Foreskin keratinocyte (primary cell): ENCODE measurements at places on chromosomes 12 and 14. TPM values are rescaled to one million over a fixed set of nuclear protein-coding genes. Genes with fewer than 3 reads are reported as not detected.
A peak's percentile ranks its signal among the peaks of the same experiment; 100 is the strongest.

DNA sequence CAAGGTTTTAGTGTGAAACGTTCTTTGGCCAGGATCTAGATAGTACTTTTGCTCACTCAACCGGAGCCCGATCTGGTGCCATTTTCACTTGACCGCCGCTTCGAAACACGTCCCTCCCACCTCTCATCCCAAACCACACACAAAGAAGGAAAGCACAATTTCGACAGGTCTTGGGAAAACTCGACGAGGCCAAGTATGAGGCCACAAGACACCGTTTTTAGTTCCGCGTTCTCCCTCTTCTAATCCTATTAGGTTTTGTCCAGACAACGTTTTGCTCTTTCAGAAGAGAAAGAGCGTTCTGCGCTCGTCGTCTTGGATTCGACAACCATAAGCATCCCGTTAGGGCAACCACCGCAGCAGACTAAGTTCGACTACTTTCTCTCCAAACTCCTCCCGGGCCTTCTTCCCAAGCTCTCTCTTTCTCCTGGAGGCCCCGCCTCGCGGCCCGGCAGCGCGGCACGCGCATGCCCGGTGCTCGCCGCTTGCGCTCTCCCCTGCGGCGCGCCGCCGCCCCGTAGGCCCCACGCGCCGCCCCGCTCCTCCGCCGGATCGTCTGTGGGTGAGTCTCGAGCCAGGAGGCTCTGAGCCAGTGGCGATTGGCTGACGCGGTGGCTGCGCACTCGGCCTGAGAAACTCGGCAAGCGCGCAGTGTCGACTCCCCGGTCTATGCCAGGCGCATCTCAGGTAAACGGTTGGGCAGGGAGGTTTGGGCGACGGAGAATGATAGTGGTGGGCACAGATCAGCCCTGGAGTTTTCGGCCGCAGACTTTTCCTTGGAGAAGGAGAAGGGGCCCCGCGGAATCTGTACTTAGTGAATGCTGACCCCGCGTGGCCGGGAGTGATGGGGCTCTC, at the start of gene MIPOL1:
Gene MIPOL1 (plus strand): TSS at position 517 of the 852 bp plus-strand sequence. CDS start 49,952 bp downstream, outside the sequence.
- peak; percentile 62 for DNase-seq

GRCh38 chr12:108478611-108479206, 36.4 kb upstream of the FICD start:
- no peak for DNase-seq

The SLC6A15 gene
- total RNA-seq = 29.6 and 38.8 TPM in 2 replicates

GRCh38 chr12:60094436-60094835, 498.6 kb downstream of the SLC16A7 start:
- DNase-seq = no peak

GRCh38 chr14:33287189-33287588, 348.5 kb downstream of the NPAS3 start:
- DNase-seq = no peak

- no peak for DNase-seq
Observed at GRCh38 chr12:40573024-40573423, 119.2 kb upstream of the CNTN1 start.

DNA sequence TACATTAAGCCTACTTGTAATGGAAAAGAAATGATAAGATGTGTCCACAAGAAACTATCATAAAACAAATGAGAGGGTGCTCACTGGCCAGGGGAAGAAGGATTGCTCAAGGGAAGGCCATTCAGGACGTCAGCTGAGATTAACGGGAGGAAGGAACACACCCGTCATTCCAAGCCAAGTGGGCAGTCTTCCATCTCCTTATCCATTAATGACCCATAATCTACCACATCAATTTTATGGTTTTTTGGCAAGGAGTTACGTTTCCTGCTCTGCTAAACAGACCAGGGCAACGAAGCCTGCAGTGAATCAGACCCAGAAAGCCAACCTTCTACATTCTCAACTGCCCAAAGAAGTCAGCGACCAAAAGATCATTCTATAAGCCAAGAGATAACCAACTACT, 25.1 kb downstream of the PRKAB1 start:
- DNase-seq = no peak

DNA sequence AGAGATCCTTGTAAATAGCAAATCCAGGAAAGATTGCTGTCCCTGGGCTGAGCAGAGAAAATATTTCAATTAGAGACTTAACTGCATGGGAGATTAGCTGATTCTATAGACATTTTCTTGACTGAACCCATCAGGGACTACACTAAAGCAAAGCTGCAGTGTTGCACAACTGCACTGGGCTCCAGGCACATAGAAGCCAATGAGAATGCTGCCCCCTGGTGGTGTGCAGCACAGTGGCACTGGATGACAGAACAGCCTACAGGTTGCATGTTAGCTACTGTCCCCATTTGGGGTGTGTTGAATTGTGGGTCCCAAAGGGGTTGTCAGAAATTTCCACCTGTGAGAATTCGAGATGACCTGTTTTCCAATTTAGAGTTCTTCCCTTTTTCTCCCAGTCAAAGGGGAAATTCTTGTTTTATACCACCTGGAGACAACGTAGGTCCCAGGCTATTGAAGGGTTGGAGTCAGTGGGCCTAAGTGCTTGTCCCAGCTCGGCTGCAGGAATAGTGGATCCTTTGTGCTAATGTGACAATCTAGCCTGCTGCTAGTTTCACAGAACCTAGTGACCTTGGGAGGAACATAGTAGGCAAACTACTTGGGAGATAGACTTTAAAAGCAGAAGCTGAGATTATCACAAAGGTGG, 114.7 kb downstream of the SLC8A3 start:
- DNase-seq = peak; percentile 59

The TAMALIN gene
- 0.11 and 0.44 TPM in 2 replicates for total RNA-seq

- peak; percentile 65 for DNase-seq
Observed at GRCh38 chr14:102272392-102272791, 32.6 kb downstream of the MOK start.

GRCh38 chr14:23540141-23540469, 11.5 kb downstream of the ZFHX2 start:
- DNase-seq = no peak

The HOXC5 gene
- 0.67 and 0.85 TPM in 2 replicates for total RNA-seq

DNA sequence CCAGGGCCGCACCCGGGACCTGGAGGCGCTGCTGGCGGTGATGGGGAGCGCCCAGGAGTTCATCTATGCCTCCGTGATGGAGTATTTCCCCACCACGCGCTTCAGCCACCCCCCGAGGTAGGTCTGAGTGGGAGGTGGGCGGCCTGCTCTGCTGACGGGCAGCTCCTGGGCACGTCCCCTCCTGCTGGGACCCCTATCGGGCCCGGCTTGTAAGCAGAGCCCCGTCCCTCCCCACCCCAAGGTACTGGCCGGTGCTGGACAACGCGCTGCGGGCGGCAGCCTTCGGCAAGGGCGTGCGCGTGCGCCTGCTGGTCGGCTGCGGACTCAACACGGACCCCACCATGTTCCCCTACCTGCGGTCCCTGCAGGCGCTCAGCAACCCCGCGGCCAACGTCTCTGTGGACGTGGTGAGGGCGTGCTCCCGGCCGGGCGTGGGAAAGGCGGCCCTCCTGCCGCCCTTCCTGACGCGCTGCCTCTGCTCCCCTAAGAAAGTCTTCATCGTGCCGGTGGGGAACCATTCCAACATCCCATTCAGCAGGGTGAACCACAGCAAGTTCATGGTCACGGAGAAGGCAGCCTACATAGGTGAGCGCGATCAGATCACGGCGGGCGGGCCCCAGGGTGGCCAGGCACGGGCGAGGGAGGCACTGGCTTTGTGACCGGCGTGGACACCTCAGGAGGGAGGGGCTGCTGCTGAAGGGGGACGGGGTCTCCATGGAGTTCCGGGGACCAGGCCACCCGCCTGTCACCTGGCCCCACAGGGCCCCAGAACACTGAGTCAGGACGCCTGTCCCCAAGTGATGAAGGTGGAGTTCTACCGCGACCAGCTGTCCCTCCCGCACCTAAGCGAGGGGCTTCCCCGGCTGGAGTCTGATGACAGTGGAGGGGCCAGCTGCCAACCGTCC, 7.3 kb downstream of the PLD4 start:
- no peak for DNase-seq

DNA sequence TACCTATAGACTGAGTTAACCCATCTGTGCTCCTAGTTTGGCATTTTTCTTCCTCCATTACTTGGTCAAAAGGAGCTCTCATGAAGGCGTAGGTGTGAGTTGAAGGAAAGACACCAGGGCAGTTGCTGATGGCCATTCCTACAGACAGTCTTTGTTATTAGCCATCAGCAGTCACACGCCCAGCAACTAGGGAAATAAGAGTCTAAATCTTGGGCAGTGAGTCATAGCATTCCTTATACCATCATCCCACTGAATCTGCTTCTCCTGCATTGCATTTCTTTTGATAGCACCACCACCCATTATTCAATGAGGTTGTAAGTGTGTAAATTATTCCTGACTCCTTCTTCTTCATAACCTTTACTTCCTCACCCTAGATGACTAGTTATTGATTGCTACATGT, 150.9 kb upstream of the IGF1 start:
- DNase-seq = no peak

- DNase-seq = no peak
Observed at GRCh38 chr14:62743560-62743959, 301.7 kb downstream of the KCNH5 start.

DNA sequence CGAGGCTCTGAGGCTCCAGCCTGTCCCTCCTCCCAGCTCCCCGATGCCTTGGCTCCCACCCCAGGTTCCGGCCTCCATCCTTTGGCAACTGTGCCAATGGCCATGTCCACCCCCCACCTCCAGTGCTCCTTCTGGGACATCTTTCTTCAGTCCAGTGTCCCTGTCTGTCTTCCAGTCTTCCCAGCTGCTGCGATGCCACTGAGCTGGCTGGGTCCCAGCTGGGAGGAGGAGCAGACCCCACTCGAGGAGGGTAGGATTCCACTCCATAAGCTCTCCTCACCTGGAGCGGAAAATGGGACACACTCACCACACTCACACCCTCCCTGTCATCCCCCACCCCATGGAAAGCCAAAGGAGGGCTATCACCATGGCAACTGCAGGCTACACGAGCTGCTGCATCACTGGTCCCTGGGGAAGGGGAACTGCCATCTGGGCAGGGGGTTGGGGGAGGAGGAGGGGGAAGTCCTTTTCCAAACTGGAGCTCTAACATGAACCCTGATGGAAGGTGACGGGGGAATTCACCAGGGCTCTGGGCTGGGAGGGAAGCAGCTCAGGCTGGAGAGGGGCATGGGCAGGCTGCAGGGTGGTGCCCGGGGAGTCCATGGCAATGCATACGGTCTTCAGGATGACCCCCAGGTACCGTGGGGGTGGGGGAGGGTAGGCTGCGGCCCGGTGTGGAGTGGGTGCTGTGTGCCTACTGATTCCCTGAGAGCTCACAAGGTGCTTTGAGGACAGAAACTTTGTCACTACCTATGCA, 94.3 kb downstream of the LRRC74A start:
- DNase-seq = no peak

GRCh38 chr14:87387806-87388205, 605.2 kb downstream of the GALC start:
- no peak for DNase-seq
